Ovary (tissue), 10 donors: ENCODE measurements at places on chromosomes 6 and 20. TPM values are rescaled to one million over a fixed set of nuclear protein-coding genes. Genes with fewer than 3 reads are reported as not detected.

GRCh38 chr6:115000736-115001135 lies 657.9 kb upstream of the HS3ST5 start:
- no peaks in the 10 kb centered on the region for H3K27me3 ChIP-seq
- H3K4me3 ChIP-seq: no peak overlapping the region
- no peak overlapping the region for H3K27ac ChIP-seq
- H3K36me3 ChIP-seq: no peaks in the 10 kb centered on the region
- DNase-seq: no peak

Gene DAAM2
- total RNA-seq: 18.5 TPM

- no peak overlapping the region for H3K4me3 ChIP-seq
- H3K27me3 ChIP-seq: no peaks in the 10 kb centered on the region
- no peaks in the 10 kb centered on the region for H3K4me1 ChIP-seq
- H3K27ac ChIP-seq: no peak overlapping the region
- no peak for DNase-seq
- H3K36me3 ChIP-seq: no peaks in the 10 kb centered on the region
Measured at GRCh38 chr6:17224056-17224455, 57.1 kb upstream of the RBM24 start.

Gene STMND1
- not detected for total RNA-seq

Gene GGTLC1
- not detected for total RNA-seq

DNA sequence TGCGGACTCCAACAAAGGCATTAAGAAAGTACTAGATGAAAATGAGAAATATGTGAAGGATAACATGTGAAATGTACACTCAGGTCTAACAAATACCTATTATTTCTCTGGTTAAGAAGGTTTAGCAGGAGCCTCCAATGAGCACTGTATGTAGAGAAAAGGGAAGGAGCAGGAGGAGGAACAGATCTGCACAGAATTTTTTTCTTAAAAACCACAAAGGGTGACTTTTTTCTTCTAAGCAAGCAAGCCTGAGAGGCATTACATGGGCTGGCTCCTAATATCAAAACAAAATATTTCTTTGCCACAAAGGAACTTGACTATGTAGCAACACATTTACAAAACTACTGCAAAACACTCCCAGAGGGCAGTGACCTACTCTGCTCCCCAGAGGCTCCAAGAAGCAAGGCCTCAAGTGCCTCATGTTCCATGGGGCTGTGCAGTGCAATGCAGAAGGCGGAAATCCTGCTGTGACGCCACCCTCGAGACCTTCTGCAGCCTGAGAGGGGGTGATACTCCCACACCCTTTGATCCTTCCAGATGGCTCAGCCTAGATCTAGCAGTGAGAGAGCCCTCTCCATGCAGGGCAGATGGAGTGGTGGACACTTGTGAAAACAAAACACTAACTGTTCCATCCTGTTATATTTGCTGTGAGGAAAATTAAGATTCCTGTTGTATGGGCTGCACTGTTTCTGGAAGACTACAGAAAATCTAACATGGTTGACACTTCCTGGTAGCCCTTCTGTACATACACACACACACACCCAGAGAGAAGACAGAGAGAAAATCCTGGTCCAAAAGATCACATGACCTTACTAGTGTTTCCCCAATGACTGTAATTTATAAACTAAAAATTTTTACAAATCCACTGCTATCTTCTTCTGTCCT lies 36.0 kb upstream of the SMIM29 start:
- H3K27ac ChIP-seq: no peak overlapping the region
- no peaks in the 10 kb centered on the region for H3K27me3 ChIP-seq
- H3K4me3 ChIP-seq: no peak overlapping the region
- H3K36me3 ChIP-seq: no peaks in the 10 kb centered on the region
- peak; percentile 43 for DNase-seq

DNA sequence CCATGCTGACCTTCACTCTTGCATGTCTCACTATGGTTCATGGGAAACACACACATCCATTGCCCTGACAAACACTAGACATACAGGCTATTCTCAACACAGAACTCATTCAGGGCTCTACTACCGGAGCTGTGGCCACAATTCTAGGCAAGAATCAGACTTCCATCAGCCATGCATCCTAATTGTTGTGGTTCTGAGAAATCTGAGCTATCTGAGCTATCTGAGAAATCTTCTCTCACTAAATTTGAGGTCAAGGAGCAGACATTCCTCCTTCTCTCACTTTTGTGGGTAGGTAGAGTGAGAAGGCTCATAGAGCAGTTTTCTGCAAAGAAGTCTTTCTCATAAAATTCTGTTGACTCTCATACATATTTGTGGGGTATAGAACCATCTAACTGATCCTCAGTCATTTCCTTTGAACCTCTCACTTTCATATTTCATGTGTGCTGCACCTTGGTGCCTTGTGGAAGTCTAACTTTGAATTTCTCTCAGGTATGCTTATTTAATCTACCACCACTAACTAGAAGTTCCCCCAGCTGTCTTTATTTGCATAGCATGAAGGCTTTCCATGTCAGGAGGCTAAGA lies 43.6 kb downstream of the ADGRF1 start:
- H3K4me1 ChIP-seq: no peaks in the 10 kb centered on the region
- H3K4me3 ChIP-seq: no peak overlapping the region
- no peaks in the 10 kb centered on the region for H3K27me3 ChIP-seq

GRCh38 chr20:41119614-41120561 lies 17.5 kb upstream of the PLCG1 start:
- H3K36me3 ChIP-seq: no peaks in the 10 kb centered on the region
- no peaks in the 10 kb centered on the region for H3K27me3 ChIP-seq
- no peak for DNase-seq
- H3K4me3 ChIP-seq: no peak overlapping the region
- H3K27ac ChIP-seq: no peak overlapping the region

GRCh38 chr6:107066697-107067659 lies 39.0 kb downstream of the MTRES1 start:
- H3K27ac ChIP-seq: no peak overlapping the region
- no peaks in the 10 kb centered on the region for H3K4me1 ChIP-seq
- no peaks in the 10 kb centered on the region for H3K27me3 ChIP-seq
- H3K36me3 ChIP-seq: no peaks in the 10 kb centered on the region

GRCh38 chr20:50450881-50451752 lies 59.1 kb upstream of the PTPN1 start:
- no peaks in the 10 kb centered on the region for H3K36me3 ChIP-seq
- DNase-seq: peak; percentile 55
- peak overlapping the region; percentile 39 for H3K27ac ChIP-seq
- H3K4me1 ChIP-seq: peaks cover 6% of the 10 kb centered on the region
- peak overlapping the region; percentile 6 for H3K4me3 ChIP-seq

DNA sequence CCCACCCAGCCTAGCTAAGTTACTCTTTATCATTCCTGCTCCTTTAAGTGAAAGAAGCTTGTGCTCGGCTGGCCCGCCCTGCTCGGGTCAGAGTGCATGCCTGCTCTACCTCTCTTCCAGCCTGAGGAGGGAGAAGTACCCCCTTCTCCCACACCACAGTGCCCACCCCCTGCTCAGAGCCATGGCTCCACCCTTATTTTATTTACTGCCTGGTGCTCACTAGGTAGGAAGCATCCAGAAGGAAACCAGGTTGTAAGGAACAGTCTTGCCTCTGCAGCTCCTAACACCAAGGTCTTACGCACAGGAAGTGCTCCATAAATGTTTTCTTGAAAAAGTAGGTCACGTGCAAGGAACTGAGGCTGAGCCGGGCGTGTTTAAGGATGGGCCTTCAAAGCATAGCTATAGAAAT lies 105.7 kb upstream of the SNX9 start:
- H3K4me1 ChIP-seq: peaks cover 15% of the 10 kb centered on the region
- no peak for DNase-seq
- no peaks in the 10 kb centered on the region for H3K27me3 ChIP-seq
- H3K27ac ChIP-seq: no peak overlapping the region

- H3K36me3 ChIP-seq: no peaks in the 10 kb centered on the region
- H3K27me3 ChIP-seq: no peaks in the 10 kb centered on the region
- no peaks in the 10 kb centered on the region for H3K4me1 ChIP-seq
- DNase-seq: no peak
Measured at GRCh38 chr6:2716936-2717700, 33.6 kb downstream of the MYLK4 start.

DNA sequence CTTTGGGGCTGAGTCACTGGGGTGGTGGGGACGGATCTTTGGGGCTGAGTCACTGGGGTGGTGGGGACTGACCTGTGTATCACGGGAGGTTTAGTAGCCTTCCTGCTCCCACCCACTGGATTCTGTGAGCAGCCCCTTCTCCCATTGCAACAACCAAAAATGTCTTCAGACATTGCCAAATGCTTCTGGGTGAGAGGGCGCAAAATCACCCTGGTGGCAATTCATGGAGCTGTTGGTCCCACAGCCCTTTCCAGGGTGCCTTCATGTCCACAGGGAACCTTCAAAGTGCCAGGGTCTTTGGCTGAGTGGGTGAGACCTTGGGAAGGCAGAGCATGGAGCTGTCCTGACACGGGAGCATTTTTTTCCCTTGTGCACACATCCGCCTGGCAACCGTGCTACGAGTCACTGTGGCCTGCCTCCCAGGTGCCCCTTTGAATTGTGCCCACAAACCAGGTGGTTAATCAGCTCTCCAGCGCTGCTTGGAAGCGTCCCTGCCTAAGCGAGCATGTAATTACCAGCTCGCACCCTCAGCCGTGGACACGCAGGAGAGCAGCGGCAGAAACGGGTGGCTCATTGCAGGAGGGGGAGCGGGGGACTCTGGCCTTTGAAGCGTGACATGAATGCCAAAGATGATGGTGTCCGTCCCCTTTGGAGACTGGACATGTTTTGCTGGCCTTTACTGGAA lies 27.4 kb upstream of the APCDD1L start:
- no peak overlapping the region for H3K27ac ChIP-seq
- H3K36me3 ChIP-seq: no peaks in the 10 kb centered on the region
- no peak overlapping the region for H3K4me3 ChIP-seq
- no peaks in the 10 kb centered on the region for H3K4me1 ChIP-seq
- DNase-seq: no peak

Gene VGLL2
- not detected for total RNA-seq

DNA sequence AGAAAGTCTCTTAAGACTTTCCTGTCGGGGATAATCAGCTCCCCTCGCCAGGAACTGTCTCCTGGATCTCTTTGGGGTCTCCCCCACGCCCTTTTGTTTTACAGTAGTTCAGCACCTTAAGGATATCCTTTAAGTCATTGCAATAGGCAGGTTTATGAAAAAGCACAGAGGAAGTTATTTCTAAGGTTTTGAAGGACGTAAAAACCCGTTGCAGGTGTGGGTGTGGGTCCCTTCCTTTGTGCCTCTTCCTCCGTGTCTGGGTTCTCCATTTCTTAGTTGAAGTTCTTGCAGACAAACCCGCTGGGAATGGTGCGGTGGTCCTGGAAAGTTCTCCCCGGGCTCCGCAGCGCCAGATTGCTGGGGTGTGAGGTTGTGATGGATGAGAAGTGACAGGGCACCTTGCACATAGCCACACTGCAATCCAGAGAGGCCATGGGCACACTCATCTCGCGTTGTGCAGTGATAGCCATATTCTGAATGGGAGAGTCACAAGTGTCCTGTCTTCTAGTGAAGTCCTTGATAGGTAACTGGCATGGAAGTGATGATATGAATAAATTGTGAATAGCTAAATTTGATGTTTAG lies 65.2 kb downstream of the GTF2H5 start:
- DNase-seq: no peak
- H3K36me3 ChIP-seq: no peaks in the 10 kb centered on the region
- peak overlapping the region; percentile 46 for H3K27ac ChIP-seq
- H3K4me3 ChIP-seq: peak overlapping the region; percentile 53

DNA sequence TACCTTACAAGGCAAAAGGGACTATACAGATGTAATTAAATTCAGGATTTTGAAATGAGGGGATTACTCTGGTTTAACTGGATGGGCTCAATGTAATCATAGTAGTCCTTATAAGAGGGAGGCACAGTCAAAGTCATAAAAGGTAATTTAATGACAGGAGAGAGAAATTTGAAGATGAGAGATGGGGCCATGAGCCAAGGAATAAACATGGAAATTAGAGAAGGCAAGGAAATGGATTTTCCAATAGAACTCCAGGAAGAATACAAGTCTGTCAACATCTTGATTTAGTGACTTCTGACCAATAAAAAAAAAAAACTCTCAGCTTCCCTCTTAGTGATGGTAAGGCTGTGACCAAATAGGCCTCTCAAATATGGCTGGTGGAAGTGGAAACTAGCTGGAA lies 101.9 kb upstream of the BEND3 start:
- no peaks in the 10 kb centered on the region for H3K4me1 ChIP-seq
- no peak overlapping the region for H3K4me3 ChIP-seq
- no peaks in the 10 kb centered on the region for H3K36me3 ChIP-seq
- no peak for DNase-seq

- DNase-seq: no peak
- no peaks in the 10 kb centered on the region for H3K36me3 ChIP-seq
- H3K27me3 ChIP-seq: no peaks in the 10 kb centered on the region
- H3K27ac ChIP-seq: no peak overlapping the region
- H3K4me3 ChIP-seq: no peak overlapping the region
Measured at GRCh38 chr6:34355889-34356288, 36.6 kb downstream of the NUDT3 start.

DNA sequence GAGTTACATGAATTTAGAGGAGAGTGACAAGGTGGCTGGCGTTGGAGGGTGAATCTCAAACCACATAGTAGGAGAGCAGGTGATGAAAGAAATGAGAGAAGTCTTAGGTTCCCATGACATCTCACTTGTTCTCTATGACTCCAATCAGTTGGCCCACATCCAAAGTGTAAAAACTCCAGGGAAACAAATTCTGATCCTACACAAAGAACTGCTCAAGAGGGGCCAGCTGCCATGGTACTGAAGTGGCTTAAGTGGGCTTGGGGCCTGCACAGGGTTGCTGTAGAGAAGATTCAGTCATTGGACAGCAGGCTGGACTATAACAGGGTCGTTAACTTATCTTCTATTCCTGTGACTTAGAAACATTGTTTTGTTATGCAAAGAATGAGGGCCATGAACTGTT lies 7.6 kb upstream of the ADGRF4 start:
- no peaks in the 10 kb centered on the region for H3K27me3 ChIP-seq
- DNase-seq: no peak
- H3K4me3 ChIP-seq: no peak overlapping the region
- H3K36me3 ChIP-seq: no peaks in the 10 kb centered on the region
- H3K27ac ChIP-seq: no peak overlapping the region
- H3K4me1 ChIP-seq: no peaks in the 10 kb centered on the region

DNA sequence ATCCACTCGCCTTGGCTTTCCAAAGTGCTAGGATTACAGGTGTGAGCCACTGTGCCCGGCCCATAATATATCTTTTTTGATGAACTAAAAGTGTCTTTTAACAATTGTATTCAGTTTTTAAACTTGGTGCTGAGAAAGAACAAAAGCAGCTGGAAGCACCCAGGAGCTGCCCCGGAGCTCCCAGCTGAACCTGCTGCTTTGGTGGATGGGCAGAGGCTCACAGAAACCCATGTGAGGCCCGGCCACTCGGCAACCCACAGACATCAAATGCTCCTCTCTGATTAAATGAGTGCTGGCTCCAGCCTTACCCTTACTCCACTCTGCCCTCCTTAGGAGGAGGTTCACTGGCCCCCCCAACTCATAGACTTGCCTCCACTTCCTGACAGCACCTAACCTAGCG lies 59.4 kb upstream of the FRMD1 start:
- peaks cover 2% of the 10 kb centered on the region for H3K4me1 ChIP-seq
- H3K27ac ChIP-seq: no peak overlapping the region
- no peaks in the 10 kb centered on the region for H3K27me3 ChIP-seq
- no peak overlapping the region for H3K4me3 ChIP-seq
- no peaks in the 10 kb centered on the region for H3K36me3 ChIP-seq
